ENCODE measurements at places on chromosomes 4 and X. TPM values are rescaled to one million over a fixed set of nuclear protein-coding genes. Genes with fewer than 3 reads are reported as not detected.

Gene BST1
- total RNA-seq = 9.1 TPM

- no peak for DNase-seq
These were observed 31.1 kb upstream of the CLNK start for GRCh38 chr4:10715696-10716095.

DNA sequence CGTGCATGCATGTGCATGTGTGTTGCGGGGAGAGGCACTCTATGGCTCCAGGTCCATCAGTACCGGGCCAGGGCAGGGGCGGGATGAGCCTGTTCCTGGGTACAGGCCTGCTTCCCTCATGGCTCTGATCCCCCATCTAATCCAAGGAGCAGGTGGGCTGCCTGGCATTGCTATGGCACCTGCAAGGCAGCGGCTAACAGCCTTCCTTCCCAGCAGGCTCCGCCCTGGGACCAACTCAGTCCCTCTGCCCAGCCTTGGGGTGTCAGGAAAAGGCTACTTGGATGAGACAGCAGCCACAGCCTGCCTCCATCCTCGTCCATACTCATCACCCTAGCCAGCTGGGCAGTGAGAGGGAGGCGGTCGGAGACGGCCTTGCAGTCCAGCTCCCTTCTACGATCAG, 46.5 kb downstream of the PPP2R2C start:
- DNase-seq = no peak

- no peak for DNase-seq
These were observed 202.1 kb downstream of the PTTG2 start for GRCh38 chr4:38162240-38162784.

- no peak for DNase-seq
These were observed 210.3 kb upstream of the EPHA5 start for GRCh38 chr4:65880594-65880993.

GRCh38 chr4:145939856-145940255, 1.2 kb upstream of the ZNF827 start:
- DNase-seq = no peak

Gene SFRP2
- total RNA-seq = 126 TPM

Gene SPINK2
- not detected for total RNA-seq

GRCh38 chr4:158873795-158874401, 105.1 kb downstream of the FNIP2 start:
- DNase-seq = no peak

Gene NAA11
- not detected for total RNA-seq

Gene RAB39B
- 0.58 TPM for total RNA-seq

DNA sequence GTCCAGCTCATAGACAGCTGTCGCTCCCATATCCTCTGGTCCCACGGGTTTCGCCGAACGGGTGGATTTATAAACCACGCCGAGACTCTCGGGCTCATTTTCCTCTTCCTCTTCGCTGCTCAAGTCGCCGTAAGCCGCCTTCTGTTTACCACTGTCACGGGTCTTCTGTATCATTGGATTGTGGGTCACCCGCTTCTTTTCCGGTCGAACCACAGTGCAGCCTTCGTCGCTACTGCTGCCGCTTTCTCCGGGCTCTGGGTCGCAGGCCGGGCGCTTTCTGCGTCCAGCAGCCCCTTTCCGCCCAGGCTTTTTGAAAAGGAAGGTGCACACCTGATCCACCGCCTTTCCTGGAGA, 311 bp downstream of the RNF113A start:
- DNase-seq = no peak

GRCh38 chr4:8323947-8324555, 54.5 kb downstream of the HTRA3 start:
- peak; percentile 22 for DNase-seq

GRCh38 chr4:150235808-150236271, 157.6 kb downstream of the DCLK2 start:
- no peak for DNase-seq

GRCh38 chr4:20096911-20097310, 154.8 kb upstream of the SLIT2 start:
- DNase-seq = no peak

Gene MORF4L2
- total RNA-seq = 224 TPM

DNA sequence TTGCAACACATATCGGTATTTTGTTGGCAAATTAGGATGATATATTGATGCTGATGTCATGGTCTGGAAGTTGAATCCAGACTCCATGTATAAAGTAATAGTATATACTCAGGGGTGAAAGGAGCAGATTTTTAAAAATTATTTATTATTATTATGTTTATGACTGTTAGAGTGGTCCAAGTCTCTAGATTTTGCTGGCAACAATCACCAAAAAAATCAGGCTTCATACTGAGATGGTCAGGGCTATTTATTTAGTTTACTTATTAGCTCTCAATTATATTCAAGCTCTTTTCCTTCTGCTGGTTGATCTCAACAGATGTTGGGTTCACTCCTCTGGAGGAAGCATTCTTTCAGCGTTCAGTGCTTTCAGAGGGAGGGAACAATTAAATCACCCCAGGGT, 73.9 kb upstream of the VCX3B start:
- DNase-seq = no peak

- DNase-seq = no peak
These were observed 102.1 kb downstream of the AREG start for GRCh38 chr4:74547042-74547441.

GRCh38 chr4:2833671-2834000, 10.0 kb upstream of the ADD1 start:
- DNase-seq = no peak

GRCh38 chrX:17475449-17476217, 100.6 kb downstream of the NHS start:
- no peak for DNase-seq

Gene SLC9B2
- total RNA-seq = 19.0 TPM

DNA sequence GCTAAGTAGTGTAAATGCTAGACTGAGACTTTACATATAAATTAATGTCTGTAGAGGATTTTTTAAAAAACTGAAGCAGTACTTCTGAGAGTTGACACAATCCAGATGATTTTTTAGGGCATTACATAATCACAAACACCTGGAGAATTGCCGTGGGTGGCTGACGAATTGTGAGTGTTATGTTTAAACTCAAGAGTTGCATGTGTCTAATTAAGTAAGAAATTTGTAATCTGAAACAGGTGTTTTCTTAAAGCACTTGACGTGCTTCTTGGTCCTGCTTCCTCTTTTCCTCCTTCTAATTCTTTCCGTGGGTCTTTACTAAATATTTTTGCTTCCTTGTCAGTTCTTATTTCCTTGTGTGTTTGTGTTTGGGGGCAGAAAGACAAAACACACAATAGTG, 27.8 kb downstream of the PIR start:
- DNase-seq = no peak

Gene RHOH
- total RNA-seq = 2.5 TPM

GRCh38 chr4:55397520-55398321, 2.0 kb downstream of the TMEM165 start:
- DNase-seq = no peak

DNA sequence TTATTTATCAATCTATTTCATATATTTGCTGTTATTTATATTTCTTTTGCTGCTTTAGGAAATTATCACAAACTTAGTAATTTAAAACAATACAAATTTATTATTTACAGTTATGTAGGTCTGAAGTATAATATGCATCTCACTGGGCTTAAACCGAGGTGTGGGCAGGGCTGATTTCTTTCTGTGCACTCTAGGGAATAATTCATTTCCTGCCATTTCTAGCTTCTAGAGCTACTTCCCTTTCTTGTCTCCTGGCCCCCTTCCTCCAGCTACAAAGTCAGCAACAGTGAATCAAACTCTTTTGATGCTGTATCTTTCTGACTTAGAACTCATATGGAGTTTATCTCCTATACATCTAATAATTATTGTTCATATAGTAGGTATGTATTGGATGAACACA, 303.5 kb upstream of the ARSJ start:
- no peak for DNase-seq

DNA sequence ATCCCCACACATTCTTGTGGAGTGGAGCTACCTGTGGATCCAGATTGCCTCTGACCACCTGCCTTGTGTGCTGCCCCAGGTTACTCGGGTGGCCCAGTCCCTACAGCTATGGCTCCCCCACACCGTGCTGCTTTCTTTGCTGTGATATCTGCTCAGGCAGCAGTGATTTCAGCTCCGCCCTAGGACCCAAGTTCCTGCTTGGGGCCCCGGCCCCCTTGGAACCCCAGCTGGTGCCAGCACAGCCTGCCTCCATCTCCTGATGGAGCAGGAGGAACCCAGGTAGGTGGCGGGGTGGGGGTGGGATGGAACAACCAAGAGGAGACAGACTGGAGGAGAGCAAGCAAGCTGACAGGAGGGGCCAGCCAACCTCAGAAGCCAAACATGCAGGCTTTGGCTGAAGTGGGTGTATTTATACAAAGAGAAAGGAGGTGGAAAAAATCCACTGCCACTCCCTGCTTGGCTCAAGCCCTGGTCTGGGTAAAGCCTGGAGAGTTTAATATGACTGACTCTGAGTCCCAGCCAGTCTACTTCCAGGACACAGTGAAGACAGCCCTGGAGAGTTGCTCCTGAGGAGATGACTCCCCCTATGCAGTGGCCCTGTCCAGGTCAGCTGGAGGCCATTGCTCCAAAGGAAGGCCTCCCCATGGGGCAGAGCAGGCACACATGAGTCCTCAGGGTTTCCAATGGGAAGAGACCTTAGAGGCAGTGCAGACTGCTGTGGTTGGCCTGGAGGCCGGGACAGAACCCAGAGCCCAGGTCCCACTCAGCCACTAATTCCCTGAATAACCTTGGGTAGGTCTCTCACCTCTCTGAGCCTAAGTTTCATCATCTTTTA, 197.1 kb upstream of the MAMLD1 start:
- no peak for DNase-seq

DNA sequence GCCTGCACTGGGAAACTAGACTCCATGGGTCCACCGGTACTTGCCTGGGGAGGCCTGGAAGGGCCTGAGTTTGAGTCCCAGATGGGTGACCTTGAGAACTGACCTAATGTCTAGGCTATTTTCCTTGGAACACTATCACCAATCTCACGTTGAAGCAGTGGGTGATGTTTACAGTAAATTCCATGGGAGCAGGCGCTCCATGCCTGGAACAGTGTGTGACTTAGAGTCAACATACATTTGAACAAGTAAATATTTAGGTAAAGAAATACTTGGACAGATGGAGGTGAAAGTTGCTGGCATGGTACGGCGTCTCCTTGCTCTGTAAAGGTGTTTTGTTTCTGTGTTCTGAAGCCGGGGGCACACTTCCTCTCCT, 47.5 kb downstream of the TBC1D14 start:
- DNase-seq = no peak

Gene C4orf17
- total RNA-seq = not detected

DNA sequence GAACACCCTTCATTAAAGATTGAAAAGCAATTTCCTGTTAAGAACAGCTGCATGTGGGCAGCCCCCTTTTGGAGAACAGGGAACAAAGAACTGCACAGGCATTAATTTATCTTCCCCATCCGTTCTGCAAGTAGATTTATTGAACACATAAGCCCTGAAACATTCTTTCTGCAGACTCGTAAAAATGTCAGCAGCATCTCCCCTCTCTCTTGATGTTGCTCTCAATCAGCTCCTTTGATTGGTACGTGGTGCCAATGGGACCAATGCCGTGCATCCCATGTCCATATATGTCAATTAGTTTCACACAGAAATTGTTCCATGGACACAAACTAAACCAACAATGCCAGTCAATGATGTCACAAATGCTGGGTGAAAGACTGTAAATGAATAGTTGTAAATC, 228.5 kb upstream of the RASGEF1B start:
- DNase-seq = no peak

DNA sequence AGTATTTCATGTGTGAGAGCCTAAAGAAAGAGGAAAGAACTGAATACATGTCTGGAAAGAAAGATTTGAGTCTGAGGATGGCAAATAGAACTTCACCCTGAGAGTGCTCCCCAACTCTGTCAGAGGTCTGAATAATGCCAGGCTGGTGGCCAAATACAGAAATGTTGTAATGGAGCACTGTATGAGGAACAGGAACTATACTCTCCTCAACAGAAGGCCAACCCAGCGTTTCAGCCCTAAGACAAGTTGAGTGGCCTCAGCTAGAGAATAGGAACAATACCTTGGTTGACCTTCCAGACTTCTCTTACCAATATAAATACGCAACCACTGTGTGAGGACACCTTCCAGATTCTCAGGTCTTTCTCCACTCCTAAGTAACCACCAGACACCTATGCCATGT, 94.5 kb upstream of the STIM2 start:
- no peak for DNase-seq

Gene SOX3
- total RNA-seq = not detected

Gene MTNR1A
- total RNA-seq = not detected

DNA sequence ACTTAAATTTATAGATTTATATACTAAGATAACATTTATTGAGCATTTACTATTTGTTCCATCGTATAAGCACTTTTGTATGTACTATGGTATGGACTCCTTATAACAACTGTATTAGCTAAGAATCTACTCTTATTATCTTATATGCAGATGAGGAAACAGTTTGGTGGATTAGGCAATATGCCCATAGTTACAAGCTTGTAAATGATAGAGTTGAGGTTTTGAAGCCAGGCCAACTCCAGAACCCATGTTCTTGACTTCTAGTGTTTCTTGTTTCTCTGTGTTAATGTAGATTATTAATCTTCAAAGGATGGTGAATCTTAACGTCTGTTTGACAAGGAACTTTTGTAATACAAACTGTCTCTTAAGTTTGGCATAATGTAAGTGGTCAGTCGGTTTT, 71.3 kb downstream of the STIM2 start:
- DNase-seq = no peak

GRCh38 chrX:107861056-107861455, 35.4 kb downstream of the MID2 start:
- DNase-seq = no peak

DNA sequence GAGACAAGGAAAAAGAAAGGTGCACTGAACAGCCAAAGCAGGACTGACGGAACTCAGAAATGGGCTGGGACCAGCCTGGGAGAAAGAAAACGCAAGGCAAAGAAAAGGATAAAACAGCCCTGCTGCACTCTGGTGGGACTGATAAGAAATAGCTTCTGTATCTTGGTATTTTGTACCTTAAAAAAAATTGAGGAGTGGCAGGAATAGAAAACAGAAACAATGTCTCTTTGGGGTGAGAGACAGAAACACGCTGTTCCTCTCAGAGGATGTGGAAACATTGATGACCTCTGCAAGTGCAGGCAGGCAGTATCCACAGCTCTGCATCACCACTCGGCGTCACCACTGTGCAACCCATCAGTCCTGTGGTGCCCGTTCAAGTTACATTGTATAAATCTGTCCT, 152.5 kb upstream of the SPRY1 start:
- no peak for DNase-seq

GRCh38 chr4:166366012-166366411, 493.0 kb downstream of the TLL1 start:
- DNase-seq = no peak

All from sciatic nerve (tissue), 2 donors.